ENCODE measurements at places on chromosomes 12 and 14.

DNA sequence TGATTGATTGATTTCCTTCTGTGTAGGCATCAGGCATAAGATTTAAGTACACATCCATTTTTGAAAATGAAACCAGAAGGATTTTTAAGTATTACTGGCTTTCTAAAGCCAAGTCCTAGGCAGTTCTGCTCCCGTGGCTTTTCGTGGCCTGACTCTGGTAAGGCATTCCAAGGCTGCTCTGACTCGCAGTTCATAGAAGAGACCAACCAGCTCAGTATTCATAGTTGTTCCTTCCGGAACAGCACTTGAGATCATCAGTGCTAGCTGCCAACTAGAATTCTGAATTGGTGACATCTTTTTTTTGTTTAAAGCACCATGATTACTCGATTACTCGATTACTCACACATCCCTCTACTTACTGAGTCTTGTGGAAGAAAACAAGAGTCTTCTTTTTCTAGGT is 25.9 kb downstream of the SUDS3 start:
- DNase-seq, result no peak

DNA sequence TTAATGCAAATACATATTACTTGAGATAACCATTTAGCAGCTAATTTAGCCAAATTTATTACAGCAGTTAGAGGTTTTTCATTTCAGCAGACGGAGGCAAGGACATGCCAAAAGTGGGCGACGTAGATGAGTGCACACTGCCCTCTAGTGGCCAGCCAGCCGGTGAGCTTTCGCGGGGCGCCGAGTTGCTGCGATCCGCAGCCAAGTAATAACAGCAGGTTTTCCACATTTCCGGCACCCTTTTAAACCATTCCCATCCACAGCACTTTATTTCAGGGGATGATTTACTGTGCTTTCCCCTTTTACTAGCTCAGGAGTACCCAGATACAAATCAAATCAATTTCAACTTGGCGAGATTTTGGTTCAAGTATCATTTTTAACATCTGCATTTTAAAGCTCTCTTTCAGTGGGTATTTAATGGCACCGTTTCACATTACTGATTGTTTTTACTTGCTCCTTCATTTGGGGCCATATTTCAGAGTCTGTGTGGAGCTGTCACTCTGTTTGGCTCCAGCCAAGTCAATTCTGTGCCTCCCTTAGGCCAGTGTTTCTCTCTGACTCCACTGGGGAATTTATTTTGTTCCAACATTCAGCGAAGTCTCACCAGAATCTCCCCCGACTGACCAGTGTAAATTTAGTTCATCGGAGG is 158.0 kb downstream of the EGLN3 start:
- DNase-seq, result peak; percentile 21

GRCh38 chr12:30095511-30095910 is 311.8 kb upstream of the TMTC1 start:
- DNase-seq, result no peak

DNA sequence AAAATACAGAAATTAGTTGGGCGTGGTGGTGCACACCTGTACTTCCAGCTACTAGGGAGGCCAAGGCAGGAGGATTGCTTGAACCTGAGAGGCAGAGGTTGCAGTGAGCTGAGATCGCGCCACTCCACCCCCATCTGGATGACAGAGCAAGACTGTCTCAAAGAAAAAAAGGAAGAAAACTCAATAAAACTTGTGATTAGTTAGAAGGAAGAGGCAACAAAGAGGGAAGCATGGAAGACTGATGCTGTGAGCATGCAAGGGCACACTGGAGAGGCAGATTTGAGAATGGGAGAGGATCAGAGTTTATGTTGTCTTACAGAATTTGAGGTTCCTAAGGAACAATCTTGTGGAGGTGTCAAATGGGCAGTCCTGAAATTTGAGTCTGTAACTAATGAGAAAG is 2.8 kb upstream of the ZC2HC1C start:
- DNase-seq, result no peak

DNA sequence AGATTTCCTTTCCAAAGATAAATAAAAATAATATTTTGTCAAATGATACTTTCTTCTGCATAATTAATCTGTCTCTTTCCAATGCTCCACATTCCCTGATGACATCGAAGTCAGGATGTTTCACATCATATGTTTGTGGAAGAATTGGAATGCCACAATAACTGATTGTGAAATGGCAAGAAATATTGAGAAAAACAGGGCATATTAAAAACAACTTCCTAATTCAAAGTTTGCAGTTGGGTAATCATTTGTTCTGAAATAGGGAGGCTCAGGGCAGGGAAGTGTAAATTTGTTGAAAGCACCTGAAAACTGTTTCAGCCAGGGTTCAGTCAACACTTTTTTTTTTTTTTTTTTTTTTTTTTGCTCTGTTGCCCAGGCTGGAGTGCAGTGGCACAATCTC is 50.7 kb downstream of the BCAT1 start:
- peak; percentile 34 for DNase-seq

DNA sequence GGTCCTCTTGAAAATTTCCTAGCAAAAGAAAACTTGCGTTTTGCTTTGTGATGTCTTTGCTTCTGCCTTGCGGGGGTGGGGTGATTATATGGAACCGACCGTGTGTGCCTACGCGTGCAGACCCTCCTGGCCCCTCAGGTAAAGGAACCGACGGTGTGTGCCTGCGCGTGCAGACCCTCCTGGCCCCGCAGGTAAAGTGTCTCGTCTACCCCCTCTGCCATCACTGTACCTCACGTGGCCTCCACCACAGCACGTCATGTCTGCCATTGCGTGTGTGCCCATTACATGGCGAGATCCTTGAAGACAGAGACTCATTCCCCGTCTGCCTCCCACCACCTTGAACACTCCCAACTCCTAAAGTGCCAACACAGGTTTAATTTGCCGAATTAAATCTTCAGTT is 3.6 kb downstream of the GOLGA3 start:
- DNase-seq, result no peak

GRCh38 chr12:88367231-88367630 is 213.0 kb downstream of the KITLG start:
- DNase-seq, result no peak

GRCh38 chr14:94548131-94548998 is 12.9 kb upstream of the SERPINA4 start:
- DNase-seq, result no peak

DNA sequence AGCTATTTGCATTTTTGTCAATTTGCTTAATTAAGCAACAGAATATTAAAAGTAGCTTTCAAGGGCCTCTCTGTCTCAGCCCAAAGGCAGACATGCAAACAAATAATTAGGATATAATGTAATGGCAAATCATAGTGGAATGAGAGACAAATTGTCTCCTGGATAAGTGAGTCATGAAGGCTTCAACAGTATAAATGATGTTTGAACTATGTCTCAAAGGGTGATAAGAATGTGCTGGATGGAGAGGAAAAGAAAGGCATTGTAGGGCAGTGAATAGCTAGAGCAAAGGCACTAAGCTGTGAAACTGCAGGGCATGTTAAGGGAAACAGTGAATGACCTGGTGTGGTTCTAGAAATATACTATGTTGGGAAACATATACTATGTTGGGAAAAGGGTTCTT is 53.5 kb upstream of the PPP1R12A start:
- no peak for DNase-seq

DNA sequence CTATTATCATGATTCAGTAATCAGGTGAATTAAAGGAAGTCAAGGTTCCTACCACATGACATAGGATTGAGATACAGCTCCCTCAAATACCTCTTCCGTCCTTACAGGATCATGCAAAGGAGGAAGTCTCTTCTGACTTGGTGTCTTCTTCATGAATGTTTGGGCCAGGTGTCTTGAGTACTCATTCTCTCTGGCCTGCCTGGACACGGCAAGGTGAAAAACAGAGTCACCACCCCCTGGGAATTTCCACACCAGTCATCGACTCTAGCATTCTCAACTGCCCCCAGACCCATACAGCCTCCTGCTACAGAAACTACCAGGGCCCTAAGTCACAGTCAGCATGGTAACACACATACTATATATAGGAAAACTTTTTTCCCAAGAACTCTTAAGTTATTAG is 44.9 kb upstream of the LTBP2 start:
- DNase-seq, result no peak

- DNase-seq, result no peak
Observed at GRCh38 chr14:71621276-71621675, 311.0 kb upstream of the RGS6 start.

- no peak for DNase-seq
Observed at GRCh38 chr12:81819991-81820633, 61.0 kb upstream of the PPFIA2 start.

DNA sequence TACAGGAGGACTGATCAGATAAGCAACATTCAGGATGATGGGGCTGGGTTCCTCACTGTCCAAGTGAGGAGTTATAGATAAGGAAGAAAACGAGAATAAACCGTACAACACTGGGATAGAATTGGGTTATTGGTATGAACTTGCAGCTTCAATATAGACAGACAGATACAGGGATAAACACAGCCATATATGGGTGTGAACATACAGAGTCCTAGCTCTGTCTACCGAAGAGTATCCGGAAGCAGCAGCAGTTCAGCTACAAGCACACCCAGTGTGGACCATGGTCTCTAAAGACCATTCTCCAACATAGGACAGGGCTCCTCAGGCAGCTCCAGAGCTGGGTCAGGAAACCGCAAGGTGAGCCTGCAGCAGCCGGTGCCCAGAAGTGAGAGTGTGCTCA is 40.8 kb downstream of the CDC42BPB start:
- no peak for DNase-seq

DNA sequence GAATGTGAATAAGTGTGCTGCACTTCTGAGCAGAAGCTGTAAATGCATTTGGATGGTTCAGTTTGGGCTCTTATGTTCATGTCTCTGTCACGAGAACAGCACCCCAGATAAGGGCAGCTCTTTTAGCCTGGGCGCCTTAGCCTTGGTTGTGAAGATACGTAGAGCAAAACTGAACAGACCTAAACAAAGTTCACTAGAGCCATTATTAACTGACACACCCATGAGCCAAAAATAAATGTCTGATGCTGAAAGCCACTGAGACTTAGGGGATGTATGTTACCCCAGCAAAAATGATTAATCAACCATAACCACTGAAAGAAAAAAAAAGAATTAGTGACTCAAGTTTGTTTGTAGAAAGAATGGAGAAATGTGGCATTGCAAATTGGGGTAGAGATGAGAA is 343.4 kb downstream of the BCAT1 start:
- no peak for DNase-seq

DNA sequence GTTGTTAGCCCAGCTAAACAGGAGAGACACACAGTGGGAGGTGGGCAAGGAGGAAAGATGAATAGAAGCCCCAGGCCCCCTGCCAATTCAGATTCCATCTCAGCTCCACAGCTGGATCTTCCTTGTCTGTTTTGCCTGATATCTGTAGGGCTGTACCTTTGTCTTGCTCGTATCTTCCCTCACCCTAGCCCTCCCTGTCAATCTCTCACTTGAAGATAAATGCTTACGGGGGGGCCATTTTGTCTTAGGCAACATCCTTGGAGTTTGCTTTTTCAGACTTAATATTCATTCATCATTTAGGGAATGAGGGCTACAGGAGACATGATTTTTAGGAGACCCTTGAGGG is 2.4 kb downstream of the KIF5A start:
- DNase-seq, result no peak

DNA sequence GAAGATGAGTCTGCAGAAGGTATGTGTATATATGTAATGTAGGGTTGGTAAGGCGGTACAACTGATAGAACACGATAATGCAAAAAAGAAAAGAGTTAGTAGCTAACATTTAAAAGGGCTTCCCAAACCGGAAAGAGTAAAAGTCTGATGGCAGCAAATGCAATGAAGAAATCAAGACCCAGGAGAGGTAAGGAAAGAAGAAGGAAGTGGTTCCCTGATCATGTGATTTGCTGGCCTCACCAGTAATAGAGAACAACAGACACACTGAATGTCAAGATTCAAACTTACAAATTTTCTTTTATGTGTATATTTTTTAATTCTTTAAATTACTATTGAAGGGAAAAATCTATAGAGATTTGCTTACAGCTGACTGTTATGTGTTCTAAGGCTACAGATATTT is 18.4 kb downstream of the ZFC3H1 start:
- DNase-seq, result peak; percentile 66

DNA sequence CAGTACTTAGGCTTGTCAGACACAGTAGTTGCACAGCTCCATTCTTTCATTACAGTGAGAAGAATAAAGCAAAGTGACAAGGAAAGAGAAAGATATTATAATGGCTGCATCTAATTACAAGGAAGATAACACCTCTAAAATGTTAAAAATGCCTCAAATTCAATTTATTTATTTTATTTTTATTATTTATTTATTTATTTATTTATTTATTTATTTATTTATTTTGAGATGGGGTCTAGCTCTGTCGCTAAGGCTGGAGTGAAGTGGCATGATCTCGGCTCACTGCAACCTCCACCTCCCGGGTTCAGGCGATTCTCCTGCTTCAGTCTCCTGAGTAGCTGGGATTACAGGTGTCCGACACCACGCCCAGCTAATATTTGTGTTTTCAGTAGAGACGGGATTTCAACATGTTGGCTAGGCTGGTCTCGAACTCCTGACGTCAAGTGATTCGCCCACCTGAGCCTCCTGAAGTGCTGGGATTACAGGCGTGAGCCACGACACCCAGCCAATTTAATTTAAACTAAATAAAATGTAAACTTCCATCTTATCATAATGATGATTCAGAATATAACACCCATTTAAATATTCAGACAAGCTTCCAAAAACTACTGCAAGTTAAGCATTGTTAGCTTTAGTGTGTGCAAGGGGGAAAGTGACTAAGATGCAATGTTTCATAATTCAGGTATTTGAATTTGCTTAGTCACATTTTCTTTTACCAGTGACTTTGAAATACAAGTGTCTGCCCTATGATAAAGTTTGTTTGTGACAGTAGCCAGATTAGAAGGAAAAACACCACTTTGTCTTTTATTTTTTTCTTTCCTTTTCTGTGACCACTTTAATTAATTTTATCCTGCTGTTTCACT is 2.4 kb upstream of the CFAP54 start:
- DNase-seq, result no peak

GRCh38 chr12:14589169-14590004 is 21.7 kb upstream of the PLBD1 start:
- DNase-seq, result no peak

GRCh38 chr12:87814625-87815024 is 214.6 kb downstream of the C12orf50 start:
- no peak for DNase-seq

GRCh38 chr12:85874031-85874461 is at the start of gene NTS:
Gene NTS (plus strand): TSS chr12:85874295. CDS start chr12:85874404, 109 bp downstream.
- no peak for DNase-seq

DNA sequence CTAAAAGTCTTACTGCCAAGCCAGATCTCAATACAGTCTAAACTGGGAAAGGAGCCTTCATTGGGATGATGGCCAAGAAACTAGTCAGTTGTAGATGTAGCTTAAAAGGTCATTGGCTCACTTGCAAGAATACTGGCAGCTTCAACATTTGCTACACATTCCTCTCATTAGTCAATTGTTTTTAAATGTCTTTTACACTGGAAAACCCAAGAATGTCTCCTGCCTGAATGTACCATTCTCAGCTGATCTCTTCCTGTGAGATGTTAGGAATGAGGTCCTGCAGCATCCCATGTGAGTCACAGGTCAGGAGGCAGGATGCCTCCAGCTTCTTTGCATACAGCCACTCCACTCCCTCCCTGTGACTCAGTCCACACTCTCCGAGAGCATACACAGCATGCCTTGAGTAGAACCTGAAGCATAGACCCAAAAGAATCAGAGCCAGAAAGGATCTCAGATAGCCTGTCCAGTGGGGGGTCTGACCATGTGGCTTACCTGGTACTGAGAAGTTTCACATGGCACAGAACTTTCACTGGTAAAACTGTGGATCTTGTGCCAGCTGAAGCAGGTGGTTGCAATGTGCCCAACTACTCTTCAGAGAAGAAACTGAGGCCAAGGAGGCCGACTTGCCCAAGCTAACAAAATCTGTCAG is 56.0 kb upstream of the HECTD1 start:
- no peak for DNase-seq

GRCh38 chr12:1252758-1253157 is 261.7 kb downstream of the ERC1 start:
- no peak for DNase-seq
